ENCODE measurements at places on chromosomes 12 and 14.

- no peak for DNase-seq
These were observed 32.7 kb downstream of the DUSP6 start for GRCh38 chr12:89319606-89320005.

- DNase-seq = no peak
These were observed 98.5 kb downstream of the PHLDA1 start for GRCh38 chr12:75933101-75933500.

GRCh38 chr12:106145539-106146447 lies 7.0 kb upstream of the NUAK1 start:
- DNase-seq = no peak

DNA sequence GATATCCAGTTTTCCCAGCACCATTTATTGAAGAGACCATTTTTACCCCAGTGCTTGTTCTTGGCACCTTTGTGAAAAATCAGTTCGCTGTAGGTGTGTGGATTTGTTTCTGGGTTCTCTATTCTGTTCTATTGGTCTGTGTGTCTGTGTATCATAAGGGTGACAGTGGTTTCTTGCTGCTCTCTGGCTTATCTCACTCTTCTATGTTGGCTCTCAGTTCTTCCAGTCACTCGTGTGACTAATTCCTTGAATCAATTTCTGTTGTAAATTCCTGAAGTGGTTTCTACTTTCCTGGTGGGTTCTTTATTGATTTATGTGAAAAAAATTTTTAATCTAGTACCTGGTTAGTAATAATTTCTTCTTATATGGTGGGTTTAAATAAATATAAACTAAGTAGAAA lies 58.3 kb downstream of the OTOGL start:
- DNase-seq = no peak

GRCh38 chr12:6842075-6842474 lies 1.4 kb downstream of the GNB3 start:
- no peak for DNase-seq

- DNase-seq = no peak
These were observed 42.6 kb upstream of the PTPRR start for GRCh38 chr12:70963081-70963660.

DNA sequence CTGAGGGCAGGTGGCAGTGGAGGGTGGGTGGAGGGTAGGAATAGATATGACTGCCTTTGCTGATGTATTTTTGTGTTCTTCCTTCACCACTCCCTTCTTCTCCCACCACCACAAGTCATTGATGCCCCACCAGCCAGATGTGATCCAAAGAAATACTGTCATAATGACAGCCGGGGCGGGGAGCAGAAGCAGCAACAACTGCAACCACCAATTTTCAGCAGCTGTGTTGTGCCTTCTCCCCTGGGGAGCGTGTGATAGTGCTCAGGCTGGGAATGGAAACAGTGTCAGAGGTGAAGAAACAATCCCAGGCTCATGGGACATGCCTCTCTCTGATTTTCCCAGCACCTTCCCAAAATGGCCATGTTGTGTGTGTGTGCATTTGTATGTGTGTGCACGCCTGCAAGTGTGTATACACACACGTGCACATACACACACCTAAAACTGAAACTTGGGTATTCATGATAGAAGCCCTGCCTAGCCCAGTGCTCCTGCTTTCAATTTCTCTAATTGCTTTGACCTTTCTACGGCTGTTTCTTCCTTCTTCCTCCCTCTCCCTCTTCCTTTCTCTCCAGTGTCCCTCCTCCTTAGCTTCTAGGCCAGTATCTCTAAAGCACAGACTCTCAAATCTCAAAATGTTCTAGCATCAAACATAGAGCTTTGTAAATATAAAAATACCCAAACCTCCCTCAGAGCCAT lies 299.2 kb upstream of the FKBP4 start:
- no peak for DNase-seq

DNA sequence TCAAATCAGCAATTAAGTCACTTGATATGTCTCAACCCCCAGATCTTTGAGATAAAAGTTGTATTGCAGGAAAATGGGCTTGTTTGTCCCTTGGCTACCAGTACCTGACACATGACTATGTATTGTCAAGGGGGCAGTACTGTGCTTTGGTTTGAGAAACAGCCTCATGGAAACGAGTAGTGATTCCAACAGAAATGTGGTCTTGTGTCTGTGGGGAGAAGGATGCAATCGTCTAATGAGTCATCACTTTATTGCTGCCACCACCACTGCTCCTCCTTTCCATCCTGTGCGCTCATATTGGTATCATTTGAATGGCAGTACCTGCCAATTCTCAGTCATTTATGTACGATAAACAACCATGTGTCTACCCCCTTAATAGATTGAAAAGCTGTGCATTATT lies 72.8 kb upstream of the ARHGAP5 start:
- no peak for DNase-seq

DNA sequence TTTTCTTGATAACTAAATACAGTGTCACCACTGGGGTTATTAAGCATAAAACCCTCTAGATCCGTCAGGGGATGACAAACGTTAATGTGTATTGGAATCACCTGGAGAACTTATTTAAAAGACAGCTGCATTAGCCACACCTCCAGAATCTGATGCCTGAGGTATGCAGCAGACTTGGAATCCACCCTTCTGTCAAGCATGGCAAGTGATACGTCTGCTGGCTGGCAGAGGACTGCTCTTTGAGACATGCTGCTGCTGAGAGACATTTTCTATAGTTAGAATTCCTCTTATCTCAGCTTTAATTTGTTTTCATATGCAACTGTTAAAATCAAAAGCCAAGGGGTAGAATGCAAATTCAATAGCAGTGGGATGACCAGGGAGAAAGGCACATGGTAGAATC lies 496.3 kb downstream of the NELL2 start:
- no peak for DNase-seq

DNA sequence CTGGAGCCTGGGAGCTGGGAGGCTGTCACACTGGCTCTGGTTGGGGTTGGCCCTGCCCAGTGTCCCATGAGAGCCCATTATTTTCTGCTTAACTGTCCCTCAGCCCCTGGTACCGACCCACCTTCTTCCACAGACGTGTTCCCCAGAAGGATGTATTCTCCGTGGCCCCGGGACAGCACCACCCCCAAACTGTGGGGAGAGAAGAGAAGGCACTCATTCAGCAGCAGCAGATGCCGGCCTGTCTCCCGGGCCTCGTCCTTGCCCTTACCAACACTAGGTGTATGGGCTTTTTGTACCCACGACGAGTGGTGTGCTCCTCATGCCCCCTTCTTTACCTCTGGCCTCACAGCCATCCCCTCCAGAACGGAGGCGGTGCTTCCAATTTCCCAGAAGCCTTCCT lies 38.1 kb downstream of the LRTM2 start:
- DNase-seq = no peak

DNA sequence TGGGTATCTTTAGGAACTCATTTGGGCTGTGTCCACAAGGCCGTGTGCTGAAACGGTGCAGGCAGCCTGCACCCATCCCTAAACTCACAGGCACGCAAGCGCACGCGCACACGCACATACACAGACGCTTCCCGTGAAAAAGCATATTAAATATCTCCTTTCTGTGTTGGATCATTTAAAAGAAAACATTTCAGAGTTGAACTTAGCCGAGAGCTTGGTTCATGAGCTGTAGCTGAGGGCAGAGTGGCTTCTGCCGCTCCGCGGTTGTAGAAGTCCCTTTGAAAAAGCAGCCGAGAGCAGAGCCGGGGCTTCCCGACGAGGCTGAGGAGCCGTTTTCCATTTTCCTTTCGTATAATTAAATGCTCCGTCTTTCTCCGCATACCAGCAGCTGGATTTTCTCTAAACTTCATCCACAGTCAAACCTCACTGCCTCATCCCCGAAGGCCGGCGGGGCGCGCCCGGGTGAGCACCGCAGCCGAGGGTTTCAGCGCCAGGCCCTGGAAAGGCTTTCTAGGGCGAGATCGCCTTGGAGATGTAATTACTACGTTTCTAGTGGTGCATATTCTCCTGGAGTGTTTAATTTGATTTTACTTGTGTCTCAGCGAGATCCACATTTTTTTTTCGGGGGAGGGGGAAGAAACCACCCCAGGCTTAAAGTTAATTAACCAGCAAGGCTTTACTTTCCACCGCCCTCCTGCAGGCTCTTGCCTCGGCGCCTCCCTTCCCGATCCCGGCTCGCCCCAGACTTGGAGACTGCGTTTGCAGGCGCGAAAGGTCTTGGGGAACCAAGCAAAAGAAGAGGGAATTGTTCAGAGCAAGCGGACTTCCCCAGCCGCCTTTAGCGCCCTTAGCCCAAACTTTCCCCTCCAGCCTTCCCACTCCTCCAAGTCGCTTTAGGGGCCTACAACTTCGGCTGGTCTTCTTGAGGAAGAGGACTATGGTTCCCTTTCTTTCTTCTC lies 3.0 kb upstream of the HOXC13 start:
- DNase-seq = no peak

GRCh38 chr12:105977236-105977635 lies 161.5 kb downstream of the NUAK1 start:
- no peak for DNase-seq

DNA sequence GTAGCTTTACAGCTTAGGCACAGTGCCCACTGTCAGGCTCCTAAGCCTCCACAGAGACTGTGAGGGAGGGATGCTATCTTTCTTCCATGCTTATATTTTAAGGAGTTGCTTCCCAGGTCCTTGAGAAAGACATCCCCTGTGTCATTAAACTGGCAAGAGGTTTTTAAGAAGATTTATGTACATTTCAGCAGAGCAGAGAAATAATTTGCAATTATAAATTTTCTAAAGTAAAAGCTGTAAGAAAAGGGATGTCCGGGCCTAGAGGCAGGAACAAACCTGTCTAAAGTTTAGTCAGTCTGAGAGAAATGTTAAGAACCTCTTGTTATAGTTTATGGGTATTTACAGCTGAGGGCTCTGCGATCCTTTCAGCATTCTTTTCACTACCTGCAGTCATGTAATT lies 716.1 kb downstream of the SLC16A7 start:
- DNase-seq = no peak

GRCh38 chr12:14901228-14901562 lies 15.5 kb upstream of the MGP start:
- no peak for DNase-seq

DNA sequence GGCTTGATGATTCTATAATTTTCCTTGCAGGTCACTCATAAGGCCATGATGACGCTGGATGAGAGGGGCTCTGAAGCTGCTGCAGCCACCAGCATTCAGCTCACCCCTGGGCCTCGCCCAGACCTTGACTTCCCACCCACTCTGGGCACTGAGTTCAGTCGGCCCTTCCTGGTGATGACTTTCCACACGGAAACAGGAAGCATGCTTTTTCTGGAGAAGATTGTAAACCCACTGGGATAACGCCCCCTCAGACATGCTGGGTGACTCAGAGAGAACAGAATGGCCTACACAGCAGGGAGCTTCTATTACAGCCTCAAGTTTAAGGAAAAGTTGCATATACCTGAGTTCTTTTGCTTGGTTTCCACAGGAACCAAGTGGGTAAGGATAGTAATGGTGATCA lies 34.3 kb downstream of the SERPINA3 start:
- no peak for DNase-seq

- no peak for DNase-seq
These were observed 84.0 kb upstream of the GPR68 start for GRCh38 chr14:91328313-91329050.

DNA sequence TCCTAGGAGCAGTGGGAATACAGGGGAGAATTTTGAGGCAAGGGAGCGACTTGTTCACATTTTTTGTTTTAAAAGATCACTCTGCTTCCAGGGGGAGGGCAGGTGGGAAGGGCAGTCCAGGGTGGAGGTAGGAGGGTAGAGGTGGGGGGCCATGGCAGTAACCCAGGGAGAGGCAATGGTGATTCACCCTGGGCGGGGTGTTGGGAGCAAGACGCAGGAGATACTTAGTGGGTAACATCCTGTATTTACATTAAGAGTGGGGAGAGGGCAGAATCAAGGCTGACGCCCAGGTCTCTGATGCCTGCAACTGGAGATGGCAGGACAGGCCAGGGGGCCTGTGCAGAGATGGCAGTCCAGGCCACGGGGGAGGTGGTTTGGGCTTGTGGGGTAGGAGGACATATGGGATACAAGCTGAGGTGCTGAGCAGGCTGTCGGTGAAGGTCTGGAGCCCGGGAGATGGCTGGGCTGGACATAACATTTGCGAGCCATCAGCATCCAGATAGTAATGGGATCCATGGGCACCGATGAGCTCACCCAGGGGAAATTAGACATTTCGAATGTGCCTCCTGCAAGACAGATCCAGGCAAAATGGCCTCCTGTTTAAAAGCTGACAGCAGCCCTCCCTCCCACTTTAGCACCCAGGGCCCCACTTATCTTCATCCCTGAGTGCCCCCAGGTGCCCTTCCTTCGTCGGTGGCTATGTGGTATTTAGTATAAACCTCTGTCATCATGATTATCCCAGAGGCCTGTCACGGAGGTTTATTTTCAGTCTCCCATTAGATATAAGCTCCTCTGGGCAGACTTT lies 9.3 kb downstream of the EML1 start:
- DNase-seq = no peak

GRCh38 chr14:74898694-74899093 lies 17.0 kb downstream of the DLST start:
- no peak for DNase-seq

DNA sequence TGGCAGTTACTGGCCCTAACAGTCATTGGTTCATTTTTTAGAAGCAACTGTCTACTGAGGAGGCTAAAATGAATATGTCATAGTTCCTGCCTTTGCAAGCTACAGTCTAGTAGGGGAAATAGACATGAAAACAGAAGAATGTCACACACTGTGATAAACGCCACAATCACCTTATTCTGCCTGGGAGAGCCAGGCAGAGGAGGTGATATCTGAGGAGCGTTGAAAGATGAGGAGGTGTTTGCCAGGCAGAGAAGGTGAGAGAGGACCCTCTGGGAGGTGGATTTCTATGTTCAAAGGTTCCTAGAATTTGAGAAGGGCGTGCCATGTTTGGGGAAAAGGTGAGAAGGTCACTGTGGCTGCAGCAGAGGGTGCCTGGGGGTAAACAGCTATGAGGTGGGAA lies 185.7 kb downstream of the PAX9 start:
- DNase-seq = no peak

GRCh38 chr12:78970041-78970440 lies 105.5 kb downstream of the SYT1 start:
- DNase-seq = no peak

DNA sequence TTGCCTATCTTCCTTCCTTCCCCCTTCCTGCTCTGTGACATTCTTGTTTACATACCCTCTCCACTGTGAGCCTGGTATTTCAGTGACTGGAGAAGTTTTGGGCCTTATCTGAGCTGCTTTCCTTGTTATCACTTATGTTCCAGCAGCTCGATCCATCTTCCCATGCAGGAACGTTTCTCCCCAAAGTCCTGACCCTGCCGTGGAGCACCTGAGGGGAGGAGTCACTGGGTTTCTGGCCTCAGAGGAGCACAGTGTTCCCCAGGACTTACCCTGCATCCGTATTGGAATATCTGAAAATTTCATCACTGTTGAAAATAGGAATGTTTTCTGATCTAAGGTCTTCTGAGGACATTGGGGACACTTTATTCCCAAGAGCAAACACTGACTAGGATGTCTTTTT lies 141.8 kb downstream of the CACNA1C start:
- DNase-seq = no peak

DNA sequence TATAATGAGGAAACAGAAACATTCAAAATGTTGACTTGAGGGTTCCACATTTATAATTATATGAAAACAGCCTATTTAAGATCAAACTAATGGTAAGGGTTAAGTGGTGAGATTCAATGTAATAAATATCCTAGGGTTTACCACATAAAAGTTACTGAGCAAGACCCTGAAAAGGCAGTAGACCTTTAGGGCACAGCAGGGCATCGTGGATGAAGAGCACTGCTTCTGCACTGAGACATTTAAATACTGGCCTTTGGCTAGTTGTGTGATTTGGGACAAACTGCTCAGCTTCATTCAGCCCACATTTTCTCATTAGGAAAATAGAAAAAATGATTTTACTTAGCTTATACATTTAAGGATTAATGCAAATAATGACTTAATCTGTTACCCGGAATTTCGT lies 42.0 kb downstream of the CNTN1 start:
- no peak for DNase-seq

- peak; percentile 48 for DNase-seq
These were observed at the start of gene RASSF8 for GRCh38 chr12:25958428-25959070. TSS of gene RASSF8 (plus strand) at chr12:25958682. CDS start at chr12:26055344, 96,662 bp downstream.

All from GM12891 (cell line).